ENCODE measurements at places on chromosomes 11 and 22.

DNA sequence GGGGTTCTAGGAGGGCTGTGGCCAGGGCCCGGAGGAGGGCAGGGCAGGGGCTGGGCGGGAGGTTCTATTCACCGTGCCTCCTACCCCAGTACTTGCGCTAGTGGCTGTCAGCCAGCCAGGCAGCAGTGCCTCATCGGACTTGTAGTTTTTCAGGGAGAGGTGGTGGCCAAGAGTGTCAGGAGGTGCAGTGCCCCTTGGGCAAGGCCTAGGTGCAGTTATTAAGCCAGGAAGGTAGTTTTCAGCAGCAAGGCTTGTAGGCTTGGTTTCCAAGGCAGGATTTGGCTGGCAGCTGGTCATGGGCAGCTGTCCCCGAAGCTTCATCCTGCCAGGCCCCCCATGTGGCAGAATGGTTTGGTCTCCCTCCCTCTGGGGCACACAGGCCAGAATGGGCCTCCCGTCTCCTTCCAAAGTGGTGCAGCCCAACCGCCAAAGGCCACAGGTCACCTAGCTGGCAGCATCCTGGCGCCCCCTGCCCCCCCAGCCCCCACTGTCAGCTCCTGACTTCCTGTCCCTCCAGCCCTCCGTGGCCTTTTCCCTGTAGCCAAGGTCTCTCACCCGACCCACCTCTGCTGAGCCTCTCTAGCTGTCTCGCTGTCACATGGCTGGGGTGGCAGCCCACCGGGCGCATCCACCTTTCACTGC, 8.5 kb downstream of the CCDC88B start:
- no peak for DNase-seq

DNA sequence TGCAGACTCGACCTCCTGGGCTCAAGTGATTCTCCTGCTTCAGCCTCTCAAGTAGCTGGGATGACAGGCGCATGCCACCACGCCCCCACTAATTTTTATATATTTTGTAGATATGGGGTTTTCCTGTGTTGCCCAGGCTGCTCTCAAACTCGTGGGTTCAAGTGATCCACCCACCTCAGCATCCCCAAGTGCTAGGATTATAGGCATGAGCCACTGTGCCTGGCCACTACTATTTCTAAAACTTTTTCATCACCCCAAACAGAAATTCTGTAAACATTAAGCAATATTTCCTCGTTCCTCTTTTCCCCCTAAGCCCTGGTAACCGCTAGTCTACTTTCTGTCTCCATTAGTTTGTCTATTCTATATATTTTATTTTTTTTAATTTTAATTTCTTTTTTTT, 9.0 kb upstream of the ATG16L2 start:
- no peak for DNase-seq

- no peak for DNase-seq
Observed at GRCh38 chr11:29989174-29989970, 27.5 kb downstream of the KCNA4 start.

GRCh38 chr11:69876013-69876412, 56.8 kb upstream of the FGF3 start:
- no peak for DNase-seq

DNA sequence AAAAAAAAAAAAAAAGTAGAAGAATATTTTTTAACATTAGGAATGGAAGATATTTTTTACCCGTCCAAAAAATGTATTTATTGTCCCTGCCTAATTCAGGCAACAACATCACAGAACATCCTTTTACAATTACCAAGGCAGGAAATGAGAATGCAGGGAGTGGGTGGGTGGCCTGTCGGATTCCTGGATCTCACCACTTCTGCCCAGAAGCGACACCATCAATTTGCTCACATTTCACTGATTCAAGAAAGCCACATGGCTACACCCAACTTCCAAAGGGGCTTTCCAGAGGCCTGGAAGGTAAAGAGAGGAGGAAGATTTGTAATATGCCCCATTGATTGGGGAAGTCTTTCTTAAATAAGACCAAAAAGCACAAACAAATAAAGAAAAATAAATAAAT, 93.8 kb upstream of the CLPB start:
- DNase-seq = no peak

- no peak for DNase-seq
Observed at GRCh38 chr22:45462034-45462655, 40.5 kb upstream of the FBLN1 start.

DNA sequence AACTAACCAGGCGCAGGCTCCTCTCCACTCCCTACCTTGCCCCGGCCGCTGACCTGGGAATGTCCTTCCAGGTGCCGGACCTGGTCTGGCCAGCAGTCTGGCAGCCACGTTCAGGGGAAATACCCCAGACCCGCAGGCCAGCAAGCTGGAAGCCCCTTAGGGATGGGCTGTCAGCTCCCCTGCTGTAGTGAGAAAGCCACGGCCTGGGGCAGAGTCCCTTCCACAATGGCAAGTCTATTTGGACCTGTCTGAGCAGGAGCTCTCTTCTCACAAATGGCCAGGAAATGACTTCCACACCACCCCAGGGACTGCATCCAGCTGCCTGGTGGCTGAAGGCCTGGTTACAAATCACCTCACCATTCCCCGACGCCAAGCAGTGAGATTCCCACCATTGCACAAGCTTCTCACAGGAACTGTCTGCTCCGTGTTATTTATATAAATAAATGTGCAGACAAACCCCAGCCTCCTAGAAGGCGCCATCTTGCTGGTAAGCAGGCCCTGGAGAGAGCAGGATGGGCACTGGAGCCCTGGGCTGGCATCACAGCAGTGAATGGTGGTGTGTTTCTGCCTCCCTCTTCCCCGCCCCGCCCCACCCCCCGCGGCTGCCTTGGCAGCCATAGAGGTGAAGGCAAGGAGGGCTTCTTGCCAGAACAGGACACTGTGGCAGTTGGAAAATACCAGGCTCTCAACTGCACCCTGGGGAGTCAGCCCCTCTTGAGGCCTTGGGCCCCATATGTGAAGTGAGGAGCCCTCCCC, 23.7 kb downstream of the RSPH14 start:
- no peak for DNase-seq

DNA sequence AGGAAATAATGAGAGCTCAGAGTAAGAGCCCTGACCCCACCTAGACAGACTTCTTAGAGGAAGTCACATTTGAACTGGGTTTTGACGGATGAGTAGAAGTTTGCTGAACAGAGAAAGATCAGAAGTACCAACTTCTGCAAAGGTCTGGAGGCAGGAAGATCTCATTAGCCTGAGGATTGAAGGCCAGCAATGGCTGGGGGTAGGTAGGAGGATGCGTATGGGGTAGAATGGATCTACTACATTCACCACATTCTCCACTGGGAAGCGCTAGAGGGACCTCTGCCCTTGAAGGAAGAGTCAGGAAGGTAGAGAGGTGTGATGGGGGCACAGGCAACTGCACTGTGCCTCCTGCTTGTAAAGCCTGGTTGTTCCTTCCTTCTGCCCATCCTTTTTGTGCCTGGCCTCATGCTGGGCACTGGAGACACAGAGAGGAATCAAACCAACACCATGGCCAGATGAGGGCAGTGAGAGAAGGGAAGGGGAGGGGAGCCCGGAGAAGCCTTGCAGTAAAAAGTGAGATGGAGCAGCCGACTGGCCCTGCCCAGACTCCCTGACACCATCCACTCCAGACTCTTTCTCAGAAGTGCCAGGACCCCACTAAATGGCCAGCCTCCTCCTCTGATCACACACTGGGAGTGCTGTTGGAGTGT, 4.9 kb downstream of the TPBGL start:
- no peak for DNase-seq

- no peak for DNase-seq
Observed at GRCh38 chr11:83471831-83472727, 185.9 kb upstream of the CCDC90B start.

DNA sequence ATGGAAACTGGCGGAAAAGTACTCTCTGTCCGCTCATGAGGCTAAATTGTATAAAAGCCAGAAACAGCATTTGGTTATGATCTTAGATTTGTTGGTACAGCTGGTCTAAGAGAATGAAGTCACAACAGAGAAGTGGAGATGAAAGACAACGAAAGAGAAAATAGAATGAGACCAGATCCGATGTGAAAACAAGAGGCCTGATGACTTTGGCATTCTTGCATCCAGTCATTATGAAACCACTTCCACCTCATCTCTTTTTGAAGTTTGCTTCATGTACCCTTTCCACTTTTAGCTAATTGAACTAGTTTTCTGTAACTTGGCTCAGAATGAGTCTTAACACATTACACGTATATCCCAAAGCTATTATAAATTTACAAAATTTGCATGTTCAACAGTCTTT, 1431.7 kb downstream of the LRRC4C start:
- no peak for DNase-seq

DNA sequence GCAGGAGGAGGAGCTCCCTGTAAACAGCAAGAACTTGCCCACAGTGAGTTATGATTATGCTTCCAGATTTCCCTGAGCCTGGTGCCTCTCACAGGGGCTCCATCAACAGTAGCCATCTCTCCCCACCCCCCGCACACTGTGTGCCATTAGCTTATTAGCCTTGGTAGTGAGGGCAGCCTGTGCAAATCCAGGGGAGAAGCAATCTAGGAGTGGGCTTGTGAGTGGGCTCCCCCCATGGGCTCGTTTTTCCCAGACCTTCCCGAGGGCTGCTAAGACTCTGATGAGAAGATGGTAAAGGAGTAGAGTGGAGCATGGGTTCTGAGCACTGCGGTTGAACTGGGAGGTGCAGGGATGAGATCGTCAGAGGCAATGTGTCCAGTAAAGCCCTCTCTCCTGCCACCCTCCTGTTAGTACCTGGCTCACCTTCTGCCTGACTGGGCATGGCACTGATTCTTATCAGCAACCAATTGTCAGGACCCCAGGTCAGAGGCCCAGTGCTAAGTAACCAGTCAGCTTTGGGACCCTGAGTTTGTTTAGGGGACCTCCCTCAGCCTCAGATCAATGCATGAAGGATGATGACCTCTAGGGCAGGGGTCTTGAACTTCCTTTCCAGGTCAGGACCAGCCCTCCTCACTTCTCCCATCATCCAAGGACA, 38.4 kb upstream of the TP53I11 start:
- DNase-seq = no peak

DNA sequence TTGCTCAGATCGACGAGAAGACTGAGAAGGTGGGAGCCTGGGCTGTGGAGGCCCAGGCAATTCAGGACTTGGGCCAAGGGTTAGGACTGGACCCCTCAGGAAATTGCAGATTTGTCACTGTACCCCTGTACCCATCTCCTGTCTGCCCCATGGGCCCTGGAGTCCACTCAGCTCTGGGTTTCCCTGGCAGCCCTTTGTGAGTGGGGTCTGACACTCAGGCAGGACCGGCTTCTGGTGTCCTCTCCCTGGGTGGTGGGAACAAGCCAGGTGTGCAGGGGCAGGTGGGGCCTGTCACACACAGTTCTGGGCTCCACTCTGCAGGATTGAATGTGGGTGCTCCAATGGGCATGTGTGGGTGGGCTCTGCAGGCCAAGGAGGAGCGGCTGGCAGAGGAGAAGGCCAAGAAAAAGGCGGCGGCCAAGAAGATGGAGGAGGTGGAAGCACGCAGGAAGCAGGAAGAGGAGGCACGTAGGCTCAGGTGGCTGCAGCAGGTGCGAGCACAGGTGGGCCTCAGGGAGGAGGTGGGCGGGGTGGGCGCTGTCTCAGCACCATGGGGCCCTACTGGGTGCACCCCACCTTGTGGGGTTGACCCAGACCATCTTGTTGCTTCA, 21.6 kb downstream of the INCENP start:
- no peak for DNase-seq

- DNase-seq = no peak
Observed at GRCh38 chr22:47041271-47042115, 279.0 kb downstream of the TBC1D22A start.

All from NCI-H2107 (cell line).